ENCODE measurements at places on chromosomes 7 and 10.

- DNase-seq: no peak
These were observed 187.7 kb downstream of the JAZF1 start for GRCh38 chr7:27992755-27993493.

GRCh38 chr10:86708068-86708782, 39.9 kb downstream of the LDB3 start:
- DNase-seq: no peak

GRCh38 chr10:50379616-50380015, 128.3 kb upstream of the ASAH2 start:
- DNase-seq: no peak

DNA sequence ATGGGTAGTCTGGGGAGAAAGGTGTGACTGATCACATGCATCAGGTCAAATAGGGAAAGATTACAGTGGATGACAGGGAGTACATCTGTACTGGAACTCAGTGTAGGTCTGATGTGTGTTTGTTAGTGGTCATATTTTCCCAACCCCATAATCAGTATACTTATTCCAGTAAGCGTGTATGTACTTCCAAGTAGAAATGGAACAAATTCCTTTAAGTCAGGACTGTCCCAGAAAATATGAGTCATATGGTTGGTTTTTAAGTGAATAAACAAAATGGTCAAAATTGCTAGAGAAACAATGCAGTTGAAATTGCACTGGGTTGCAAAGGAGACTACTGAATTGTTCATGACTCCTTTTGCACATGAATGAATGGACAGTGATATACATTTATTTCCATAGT, 118.8 kb upstream of the MYO3A start:
- no peak for DNase-seq

- no peak for DNase-seq
These were observed 25.4 kb downstream of the CALD1 start for GRCh38 chr7:134804854-134805253.

GRCh38 chr7:71616217-71616616, 484.3 kb downstream of the GALNT17 start:
- DNase-seq: no peak

- no peak for DNase-seq
These were observed 30.3 kb downstream of the BCAP29 start for GRCh38 chr7:107610323-107610722.

DNA sequence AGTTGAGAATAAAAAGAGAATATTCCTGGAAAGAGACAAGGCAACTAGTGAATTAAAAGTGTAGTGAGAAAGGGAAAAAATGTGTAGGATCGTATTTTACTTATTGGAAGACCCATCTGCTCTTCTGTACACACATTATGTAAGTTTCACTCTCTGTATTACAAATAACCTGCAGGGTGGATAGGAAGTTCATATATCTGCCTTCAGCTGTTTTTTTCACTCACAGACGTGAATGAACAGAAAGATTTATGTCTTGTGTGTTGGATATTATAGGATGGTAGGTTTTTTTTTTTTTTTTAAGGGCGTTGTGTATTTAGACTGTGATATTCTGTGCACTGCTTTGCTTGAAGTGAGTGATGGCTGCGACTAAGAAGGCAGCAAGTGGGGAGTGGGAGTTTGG, 266.5 kb downstream of the AUTS2 start:
- no peak for DNase-seq

DNA sequence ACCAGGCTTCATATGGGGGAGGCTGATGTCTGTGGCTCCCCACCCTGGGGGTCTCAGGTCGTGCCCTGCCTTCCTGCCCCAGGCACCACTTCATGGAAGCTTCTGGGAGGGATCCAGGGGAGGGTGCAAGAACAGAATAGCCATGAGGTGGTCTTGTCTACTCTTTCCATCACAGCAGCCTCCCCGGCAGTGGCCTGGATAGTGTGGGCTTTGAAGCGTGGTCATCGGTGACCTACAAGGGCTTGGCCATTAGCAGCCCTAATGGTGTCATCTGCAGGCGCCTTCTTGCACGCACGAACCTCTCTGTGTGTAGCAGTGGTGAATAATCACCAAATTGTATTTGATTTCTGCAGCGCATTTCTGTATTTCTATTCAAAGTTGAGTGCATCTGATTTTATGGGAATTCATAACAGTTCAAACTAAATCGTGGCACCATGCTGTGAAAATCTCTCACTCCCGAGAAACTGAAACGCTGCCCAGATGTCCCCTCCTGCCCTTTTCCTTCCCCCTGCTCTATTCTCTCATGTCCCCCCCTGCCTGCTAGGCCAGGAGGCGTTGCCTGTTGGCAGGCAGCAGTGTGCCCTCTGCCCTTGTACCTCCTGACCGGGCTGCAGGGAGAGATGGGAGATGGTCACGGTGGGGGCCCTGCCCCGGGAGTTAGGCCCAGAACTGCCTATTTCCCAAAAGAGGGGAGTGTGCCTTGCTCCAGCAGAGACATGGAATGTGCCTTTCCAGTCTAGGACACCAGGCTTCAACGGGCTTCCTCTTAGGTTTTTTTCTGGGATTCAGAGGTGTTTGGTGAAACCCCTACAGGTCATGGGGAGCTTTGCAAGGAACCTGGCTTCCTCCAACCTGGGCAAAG, 34.8 kb downstream of the CDH23 start:
- no peak for DNase-seq

GRCh38 chr7:8818406-8818805, 385.0 kb downstream of the NXPH1 start:
- no peak for DNase-seq

DNA sequence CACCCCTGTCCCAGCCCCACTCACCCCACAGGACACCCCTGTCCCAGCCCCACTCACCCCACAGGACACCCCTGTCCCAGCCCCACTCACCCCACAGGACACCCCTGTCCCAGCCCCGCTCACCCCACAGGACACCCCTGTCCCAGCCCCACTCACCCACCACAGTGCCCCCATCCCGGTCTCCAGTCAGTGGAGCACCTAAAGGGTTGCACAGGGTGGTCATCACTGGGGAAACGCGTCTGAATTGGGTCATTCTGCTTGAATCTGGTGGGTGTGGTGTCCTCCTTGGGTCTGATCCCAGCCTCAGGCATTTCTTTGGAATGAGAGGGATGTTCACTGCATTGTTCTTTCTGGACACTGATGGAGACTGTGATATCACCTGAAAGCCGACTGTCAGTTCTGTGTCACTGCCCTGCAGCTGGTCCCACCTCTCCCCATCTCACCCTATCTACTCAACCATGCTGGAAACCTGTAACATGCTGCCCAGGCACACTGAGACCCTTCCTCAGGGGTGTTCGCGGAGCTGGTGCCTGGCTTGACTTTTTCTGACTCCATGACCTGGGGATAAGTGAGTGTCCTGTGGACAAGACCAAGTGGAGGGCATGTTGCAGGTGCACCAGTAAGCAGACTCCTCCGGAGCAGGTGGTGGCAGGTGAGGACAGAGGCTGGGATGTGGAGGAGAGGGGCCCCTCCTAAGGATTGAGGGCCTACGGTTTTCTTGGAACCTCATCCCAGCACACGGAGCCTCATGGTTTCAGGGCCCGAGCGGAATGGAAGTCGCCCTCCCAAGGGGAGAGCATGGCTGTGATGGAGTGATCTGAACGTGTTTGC, 262.5 kb upstream of the PPP2R2D start:
- DNase-seq: no peak

- DNase-seq: no peak
These were observed 45.0 kb upstream of the DIP2C start for GRCh38 chr10:734481-734880.

- DNase-seq: peak; percentile 30
These were observed 51.2 kb upstream of the LAMB4 start for GRCh38 chr7:108181073-108181985.

GRCh38 chr10:21173802-21174714, 276.9 kb upstream of the NEBL start:
- DNase-seq: no peak

- no peak for DNase-seq
These were observed 332.6 kb upstream of the ZNF32 start for GRCh38 chr10:43981232-43981631.

- no peak for DNase-seq
These were observed 163.5 kb upstream of the AGK start for GRCh38 chr7:141387521-141388217.

DNA sequence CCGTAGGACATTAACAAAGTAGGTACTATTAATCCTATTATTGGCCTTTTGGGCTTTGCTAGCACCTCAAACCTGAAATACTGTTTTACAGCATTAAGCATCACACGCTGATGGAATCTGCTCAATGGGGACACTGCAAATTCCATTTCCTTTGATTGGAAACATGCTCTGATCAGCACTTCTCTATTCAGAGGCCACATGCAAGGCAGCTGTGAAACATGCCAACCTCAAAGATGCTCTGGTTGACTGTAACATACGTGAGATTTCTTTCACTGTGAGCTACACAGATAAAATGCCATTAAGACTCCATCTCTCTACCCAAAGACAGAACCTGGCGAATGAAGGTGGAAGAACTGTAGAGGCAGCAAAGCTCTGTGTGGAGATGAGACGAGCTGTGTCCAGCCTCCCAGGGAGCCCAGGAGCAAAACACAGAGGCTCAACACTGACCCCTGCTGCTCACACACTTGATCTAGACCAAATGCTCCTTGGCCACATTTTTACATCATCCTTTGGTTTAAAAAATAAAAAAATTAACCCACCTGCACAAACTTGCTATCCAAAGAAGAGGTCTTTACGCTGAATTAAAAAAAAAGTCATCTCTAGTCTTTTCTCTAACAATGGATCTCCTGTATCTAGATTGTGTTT, 8.0 kb downstream of the RSU1 start:
- DNase-seq: no peak

GRCh38 chr10:82463614-82464013, 588.6 kb downstream of the NRG3 start:
- no peak for DNase-seq

GRCh38 chr7:36185092-36185491, 32.0 kb downstream of the EEPD1 start:
- no peak for DNase-seq

GRCh38 chr10:78778444-78779338, 290.1 kb upstream of the ZMIZ1 start:
- no peak for DNase-seq

- DNase-seq: no peak
These were observed 345.1 kb upstream of the PRKCQ start for GRCh38 chr10:6925146-6925545.

DNA sequence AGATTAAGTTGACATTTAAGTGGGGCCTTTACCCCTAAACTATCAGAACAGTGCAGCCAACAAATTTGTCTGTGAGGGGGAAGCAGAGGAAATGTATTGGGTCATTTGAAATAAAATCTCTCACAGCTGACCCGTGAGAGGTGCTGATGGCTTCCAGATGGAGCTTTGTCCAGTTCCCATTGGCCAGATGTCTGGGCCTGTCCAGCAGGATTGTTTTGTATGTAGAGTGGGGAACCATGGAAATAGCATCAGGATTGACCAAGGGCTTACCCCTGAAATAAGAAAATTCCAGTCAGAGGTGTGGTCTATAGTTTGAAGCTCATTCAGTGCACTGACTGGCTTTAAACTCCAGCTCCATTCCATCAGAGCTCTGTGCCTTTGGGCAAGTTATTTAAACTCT, 50.6 kb downstream of the INHBA start:
- no peak for DNase-seq

DNA sequence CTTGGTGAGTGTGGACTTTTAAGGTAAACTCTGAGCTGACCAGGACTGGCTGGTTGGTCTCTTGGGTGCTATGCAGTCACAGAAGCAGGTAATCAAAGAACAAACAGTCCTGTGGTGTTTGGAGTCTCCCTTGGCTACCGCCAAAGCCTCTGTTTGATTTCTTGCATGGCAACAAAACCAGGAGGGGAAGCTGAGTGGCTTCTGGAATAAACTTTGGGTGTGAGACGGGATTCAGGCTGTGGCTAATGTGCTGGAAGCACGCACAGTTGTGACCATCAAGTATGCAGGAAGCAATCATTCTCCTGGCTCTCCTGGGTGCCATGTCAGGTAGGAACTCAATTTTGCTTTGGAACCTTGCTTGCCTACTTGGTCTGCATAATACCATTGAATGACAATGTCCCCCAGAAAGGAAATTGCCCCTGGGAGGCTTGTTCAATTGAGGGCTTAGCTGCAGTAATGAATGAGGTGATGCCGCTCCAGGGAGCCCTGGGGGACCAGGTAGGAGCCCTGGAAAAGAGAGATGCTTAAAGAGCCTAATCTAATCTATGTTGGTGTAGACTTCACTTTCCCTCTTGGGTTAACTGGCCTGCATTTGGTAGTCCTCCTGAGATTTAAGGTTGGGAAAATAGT, at the start of gene CDHR3:
TSS of gene CDHR3 (plus strand) at position 227 of the 630 bp plus-strand sequence. CDS start at position 282, 55 bp downstream.
- no peak for DNase-seq
